ENCODE measurements at places on chromosomes 11 and 22.

GRCh38 chr22:45804986-45805325 lies 133.3 kb downstream of the ATXN10 start:
- peak; percentile 0 for DNase-seq

GRCh38 chr22:47808236-47808635 lies 1045.8 kb downstream of the TBC1D22A start:
- no peak for DNase-seq

GRCh38 chr11:61910187-61911127 lies 6.9 kb downstream of the RAB3IL1 start:
- DNase-seq, result no peak

GRCh38 chr11:130068546-130068985 lies 1.1 kb upstream of the APLP2 start:
- DNase-seq, result no peak

GRCh38 chr11:1087961-1088926 lies 13.6 kb downstream of the MUC2 start:
- no peak for DNase-seq

GRCh38 chr11:46112961-46113607 lies 8.2 kb downstream of the PHF21A start:
- no peak for DNase-seq

- peak; percentile 70 for DNase-seq
Observed at GRCh38 chr22:28923826-28924732, 40.7 kb downstream of the ZNRF3 start.

DNA sequence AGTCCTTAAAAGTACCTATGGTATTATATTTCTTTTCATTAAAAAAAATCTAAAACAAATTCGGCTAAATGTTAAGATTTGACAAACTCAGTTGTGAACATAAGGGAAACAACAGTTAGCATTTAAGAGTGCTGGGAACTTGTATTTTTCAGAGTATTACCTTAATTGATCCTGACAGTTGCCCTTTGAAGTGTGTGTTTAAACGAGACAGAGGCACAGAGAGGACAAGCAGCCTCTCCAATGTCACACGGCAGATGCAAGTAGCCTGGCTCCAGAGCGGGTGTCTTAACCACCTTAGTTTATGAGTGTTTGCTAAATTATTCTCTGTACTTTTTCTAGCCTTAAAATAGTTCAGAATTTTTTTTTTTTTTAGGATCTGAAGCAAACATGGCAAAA lies 80.9 kb downstream of the TIMP3 start:
- DNase-seq, result no peak

DNA sequence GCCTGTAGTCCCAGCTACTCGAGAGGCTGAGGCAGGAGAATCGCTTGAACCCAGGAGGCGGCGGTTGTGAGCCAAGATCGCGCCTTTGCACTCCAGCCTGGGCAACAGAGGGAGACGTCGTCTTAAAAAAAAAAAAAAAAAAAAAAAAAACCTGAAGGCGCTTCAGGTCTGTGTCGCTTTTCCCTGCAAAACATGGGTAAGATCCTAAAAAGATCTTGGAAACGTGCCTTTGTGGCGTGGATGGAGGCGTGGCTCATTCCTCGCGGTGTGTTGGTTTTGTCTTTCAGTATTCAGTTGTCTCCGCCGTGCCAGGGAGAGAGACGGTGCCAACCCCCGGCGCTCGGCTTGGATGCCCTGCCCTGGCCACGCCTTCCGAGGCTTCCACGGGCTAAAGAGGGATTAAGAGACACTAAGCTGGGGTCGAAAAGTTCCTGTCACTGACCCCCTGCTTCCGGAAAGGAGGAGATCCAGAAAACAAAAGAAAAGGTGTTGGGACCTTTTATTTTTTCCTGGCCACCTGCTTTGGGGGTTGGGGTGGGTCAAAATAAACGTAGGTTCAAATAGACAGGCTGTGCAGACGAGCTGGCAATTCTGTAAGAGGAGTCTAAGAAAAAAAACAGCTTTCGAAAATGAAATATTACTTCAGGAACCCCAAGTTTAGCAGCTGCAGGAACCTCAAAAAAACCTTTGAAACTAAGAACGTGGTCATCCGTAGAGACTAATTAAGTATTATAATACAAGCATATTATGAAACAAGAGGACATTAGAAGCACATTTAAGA lies 1.1 kb upstream of the SLC35F2 start:
- DNase-seq, result peak; percentile 58

DNA sequence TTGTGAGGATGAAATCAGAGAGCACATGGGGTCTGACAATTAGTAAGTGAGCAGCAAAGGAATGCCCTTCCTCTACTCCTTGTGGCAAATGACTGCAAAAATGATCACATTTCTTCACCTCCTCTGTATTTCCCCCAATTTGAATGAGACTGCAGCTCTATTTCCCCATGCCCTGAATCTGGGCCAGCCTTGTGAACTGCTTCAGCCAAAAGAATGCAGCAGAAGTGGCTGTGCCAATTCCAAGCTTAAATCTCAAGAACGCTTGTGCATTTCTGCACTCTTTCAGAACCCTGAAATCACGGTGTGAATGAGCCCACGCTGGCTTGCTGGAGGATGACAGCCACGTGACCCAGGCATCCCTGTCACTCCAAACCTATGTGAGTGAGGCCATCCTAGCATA lies 9.9 kb downstream of the SLC43A3 start:
- DNase-seq, result no peak

- DNase-seq, result no peak
Observed at GRCh38 chr22:47606426-47606825, 844.0 kb downstream of the TBC1D22A start.

DNA sequence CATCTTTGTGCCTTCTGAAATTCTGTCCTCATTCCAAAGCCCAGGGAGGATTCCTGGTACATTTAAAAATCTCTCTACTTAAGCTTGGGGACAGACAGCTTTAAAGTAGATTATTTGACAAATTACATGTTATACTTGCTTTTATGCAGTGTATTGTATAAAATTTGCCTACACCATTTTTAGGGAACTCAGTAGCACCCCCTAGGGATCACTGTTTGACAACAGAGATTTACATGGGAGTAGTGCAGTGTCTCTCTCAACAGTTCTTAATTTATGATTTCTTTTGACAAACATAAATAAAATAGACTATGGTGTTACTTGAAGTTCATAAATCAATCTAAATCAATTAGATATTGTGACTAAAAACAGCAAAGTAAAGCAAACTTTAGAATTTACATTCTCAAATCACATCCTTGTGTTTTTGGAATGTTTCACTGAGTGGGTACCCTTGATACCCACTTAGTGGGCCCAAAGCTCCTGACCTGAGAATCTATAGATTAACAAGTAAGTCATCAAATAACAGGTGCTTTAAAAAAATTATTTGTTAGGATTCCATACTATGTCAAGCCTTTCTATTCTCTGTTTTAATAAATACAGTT lies 428.8 kb downstream of the DYNC2H1 start:
- DNase-seq, result no peak

DNA sequence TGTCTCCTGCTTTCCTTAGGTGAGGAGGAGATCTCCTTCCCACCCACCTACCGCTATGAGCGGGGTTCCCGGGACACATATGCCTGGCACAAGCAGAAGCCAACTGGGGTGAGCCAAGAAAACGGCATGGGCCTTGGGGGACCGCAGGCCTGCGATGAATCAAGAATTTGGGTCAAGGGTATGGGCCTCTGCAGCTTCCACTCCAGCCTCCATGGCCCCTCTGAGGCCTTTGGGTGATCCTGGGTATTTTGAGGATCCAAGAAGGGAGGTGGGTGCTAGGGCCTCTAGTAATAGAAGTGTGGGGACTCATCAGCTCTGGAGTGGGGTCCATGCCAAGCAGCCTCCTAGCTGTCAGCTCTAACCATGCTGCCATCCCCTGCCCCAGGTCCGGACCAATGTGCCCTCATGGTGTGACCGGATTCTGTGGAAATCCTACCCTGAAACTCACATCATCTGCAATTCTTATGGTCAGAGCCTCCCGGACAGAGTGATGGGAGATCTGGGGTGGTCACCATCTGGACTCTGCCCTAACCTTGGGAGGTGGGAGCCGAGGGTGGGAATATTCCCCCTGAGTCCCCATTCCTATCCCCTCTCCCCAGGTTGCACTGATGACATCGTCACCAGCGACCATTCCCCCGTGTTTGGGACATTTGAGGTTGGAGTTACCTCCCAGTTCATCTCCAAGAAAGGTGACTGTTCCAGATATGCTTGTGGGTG lies 8.6 kb downstream of the INPPL1 start:
- no peak for DNase-seq

GRCh38 chr11:17171343-17171742 lies 36.4 kb downstream of the PIK3C2A start:
- no peak for DNase-seq
